ENCODE measurements at places on chromosomes 6 and 20.
A peak's percentile ranks its signal among the peaks of the same experiment; 100 is the strongest.

DNA sequence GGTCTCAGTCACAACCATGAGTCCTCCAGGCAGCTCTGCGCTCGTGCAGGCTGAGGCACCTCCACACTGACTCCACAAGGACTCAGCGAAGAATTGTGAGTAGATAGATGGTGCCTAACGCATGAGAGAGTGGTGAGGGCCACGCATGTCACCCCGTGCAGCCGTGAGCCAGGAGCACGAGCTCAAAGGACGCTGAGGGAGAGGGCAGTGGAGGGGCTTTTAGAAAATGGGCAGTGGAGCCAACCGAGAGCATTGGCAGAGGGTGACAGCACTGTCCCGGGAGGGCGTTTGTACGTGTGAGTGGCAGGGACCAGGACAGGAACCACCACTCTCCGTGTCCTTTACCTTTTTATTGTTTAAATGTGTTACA is 105.6 kb downstream of the PSMB1 start:
- no peak for DNase-seq

- DNase-seq: no peak
Measured at GRCh38 chr20:62240020-62240685, 1.8 kb downstream of the OSBPL2 start.

DNA sequence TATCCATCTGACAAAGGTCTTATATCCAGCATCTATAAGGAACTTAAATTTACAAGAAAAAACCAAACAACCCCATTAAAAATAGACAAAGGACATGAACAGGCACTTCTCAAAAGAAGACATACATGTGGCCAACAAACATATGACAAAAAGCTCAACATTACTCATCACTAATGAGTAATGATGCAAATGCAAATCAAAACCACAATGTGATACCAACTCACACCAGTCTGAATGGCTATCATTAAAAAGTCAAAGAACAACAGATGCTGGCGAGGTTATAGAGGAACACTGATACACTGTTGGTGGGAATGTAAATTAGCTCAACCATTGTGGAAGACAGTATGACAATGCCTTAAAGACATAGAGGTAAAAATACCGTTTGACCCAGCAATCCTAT is 13.9 kb downstream of the MACROD2 start:
- DNase-seq: no peak

GRCh38 chr6:53466257-53466656 is 78.6 kb downstream of the GCLC start:
- no peak for DNase-seq

DNA sequence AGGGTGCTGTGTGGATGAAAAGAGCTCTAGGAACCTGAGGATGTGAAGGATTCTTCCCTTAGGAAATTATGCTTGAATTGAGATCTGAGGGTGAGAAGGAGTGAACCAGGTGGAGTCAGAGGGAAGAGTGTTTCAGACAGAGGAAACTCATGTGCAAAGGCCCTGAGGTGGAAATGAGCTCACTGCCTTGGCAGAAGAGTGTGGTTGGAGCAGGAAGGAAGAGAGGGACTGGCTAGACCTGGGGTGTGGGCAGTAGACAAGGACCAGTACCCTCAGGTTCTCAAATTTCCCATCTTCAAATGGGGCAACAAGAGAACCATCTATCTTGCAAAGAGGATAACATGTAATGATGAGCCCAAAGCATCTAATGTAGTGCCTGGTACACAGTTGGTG is 24.0 kb upstream of the GTSF1L start:
- no peak for DNase-seq

GRCh38 chr6:142378138-142378875 is 76.5 kb downstream of the ADGRG6 start:
- peak; percentile 88 for DNase-seq

DNA sequence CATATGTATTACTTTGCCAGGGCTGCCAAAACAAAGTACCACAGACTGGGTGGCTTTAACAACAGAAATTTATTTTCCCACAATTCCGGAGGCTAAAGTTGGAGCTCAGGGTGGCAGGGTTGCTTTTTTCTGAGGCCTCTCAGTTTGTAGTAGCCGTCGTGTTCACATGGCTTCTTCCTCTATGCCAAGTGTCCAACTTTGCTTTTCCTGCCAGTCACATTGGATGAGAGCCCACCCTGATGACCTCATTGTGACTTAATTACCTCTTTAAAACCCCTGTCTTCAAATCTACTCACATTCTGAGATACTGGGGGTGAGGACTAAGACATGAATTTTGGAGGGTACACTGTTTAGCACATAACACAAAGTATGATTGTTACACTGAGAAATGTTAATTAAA is 9.9 kb upstream of the ECT2L start:
- DNase-seq: no peak

DNA sequence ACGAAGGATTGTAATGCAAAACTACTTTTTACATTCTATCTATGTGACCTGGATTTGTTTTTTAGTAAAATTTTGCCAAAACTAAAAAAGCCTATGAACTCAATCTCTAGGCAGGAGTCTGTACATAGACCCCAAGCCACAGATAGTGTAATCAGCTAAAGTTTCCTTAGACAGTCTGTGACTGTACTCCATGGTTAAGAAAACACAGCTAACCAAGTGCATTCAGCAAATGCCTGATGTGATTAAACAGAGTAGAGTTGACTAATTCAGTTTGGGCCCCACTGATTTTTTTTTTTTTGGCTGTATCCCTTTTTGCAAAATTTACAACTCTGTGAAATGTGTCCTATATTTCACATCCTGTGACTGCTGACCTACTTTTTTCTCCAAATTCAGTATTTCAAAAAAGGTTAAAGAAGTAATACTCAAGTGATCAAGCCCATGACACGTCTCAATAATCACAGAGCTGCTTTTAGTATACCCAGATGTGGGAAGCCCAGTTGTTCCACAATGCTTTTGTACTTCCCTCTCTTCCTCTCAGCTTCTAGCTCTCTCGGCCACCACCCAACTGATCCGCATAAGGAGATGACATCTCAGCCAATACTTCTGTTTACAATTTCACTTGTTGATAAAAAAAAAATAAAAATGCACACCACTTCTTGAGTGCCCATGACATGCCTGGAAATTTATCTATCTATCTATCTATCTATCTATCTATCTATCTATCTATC is 108.8 kb upstream of the TBX18 start:
- DNase-seq: no peak

DNA sequence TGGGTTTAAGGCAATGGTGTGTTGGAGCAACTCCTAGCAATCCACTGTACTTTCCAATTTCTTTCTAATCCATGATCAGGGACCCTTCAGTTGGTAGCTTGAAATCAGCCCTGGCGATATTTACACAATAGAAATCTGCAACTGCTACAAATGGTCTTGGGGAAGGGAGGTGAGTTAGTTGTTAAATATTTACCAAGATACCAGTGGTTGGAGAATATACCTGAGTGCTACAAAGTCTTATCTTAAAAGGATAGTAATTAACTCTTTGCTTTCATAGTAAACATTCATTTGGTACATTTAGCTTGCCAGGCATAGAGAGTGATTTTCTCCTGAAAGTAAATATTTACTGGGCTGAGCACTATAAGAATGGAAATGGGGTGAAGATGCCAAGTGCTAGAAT is 568.2 kb downstream of the BCKDHB start:
- DNase-seq: no peak

- DNase-seq: no peak
Measured at GRCh38 chr6:125259354-125259736, 42.4 kb downstream of the HDDC2 start.

- no peak for DNase-seq
Measured at GRCh38 chr6:48099713-48100587, 11.0 kb downstream of the PTCHD4 start.

DNA sequence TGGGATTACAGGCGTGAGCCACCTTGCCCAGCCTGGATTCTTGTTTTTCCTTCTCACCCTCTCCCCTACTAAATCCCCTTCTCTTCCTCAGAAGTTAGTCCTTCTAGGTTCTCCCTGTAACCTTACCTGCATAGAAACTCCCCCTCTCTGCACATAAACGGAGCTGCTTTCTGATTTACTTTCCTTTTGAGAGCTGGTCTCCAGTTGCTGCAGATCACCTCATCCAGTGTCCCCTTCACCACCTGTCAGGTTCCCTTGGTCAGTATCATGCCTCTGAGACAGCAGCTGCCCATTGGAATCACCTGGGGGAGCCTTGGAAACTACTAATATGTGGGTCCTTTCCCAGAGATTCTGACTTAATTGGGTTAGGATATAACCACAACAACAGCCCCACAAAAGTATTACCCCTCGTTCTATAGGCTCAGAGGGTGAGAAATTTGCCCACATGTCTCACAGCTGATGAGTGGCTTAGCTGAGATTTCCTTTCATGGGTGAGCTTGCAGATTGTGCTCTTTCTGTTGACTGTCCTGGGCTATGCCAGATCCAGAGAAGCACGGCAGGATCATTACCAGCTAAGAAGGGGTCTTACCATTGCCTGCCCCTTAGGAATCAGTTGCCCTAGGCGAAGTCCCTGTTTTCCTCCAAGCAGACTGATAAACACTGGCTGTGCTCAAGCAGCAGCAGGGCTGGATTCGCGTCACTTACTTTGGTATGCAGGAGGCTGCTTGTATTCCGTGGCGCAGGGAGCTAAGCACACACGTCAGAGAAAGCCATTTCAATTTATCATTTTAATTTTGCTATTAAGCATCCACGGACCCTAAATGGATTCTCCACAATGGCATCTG is 51.3 kb downstream of the AKAP12 start:
- DNase-seq: peak; percentile 40

DNA sequence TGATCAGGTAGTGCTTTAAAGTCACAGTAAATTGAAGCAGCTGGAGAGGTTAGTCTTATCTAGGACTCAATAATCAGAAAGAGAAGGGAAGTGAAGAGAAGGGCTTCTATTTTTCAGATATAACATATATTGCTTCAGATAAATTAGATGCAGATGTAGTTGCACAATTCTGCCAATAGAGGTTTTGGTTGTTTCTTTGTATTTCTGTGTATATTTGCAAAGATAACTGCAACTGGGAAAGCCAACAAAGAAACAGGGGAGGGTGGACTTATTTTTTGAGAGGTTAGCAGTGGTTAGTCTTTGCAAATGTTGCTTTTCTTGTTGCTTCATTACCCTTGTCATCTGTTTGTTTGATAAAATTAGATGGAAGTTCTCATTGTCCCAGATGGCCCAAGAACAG is 106.6 kb downstream of the ADGRG6 start:
- DNase-seq: peak; percentile 37

- no peak for DNase-seq
Measured at GRCh38 chr20:695165-695866, 19.7 kb upstream of the SCRT2 start.

DNA sequence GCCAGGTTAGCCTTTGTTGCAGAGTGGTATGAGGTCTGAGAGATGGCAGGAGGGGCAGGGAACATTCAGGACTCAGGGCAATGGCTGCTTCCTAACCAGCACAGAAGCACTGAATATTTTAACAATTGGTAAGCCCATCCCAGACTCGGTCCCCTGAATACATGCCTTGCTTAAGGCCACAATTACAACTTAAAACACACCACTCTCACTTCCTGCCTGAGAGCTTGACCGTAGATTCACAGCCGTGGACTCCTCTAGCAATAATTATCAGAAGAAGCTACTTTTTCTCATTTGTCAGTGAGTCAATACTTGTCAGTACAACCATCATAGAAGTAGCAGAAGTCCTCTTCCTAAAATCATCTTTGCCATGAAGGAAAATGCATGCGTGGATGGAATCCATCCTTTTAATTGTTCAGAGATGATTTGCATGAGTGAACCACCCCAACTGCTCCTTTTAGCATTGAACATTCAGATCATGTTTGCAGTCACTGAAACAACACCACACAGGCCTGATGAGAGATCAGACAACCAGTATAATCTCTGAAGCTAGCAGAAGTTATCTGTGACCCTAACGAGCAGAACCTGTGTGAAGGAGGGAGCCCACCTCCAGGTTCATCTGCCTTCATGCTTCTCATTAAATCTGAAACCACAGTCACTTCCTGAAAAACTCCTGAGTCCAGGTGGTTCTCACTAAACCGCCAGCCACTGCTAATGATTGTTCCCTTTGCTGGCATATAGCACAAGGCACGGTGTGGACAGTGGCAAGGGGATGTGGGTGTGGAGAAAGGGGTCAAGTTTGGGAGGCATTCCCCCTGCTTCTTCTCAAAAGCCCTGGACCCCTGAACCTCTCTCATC is 333.9 kb upstream of the CNR1 start:
- no peak for DNase-seq

GRCh38 chr6:1913577-1913976 is 303.9 kb downstream of the FOXC1 start:
- no peak for DNase-seq

- no peak for DNase-seq
Measured at GRCh38 chr20:49712996-49713752, 504 bp downstream of the B4GALT5 start.

- DNase-seq: no peak
Measured at GRCh38 chr6:48315051-48315719, 204.2 kb upstream of the PTCHD4 start.

- no peak for DNase-seq
Measured at GRCh38 chr6:168599118-168599494, 158.1 kb downstream of the SMOC2 start.

GRCh38 chr20:38805958-38806854 is 709 bp downstream of the PPP1R16B start:
- DNase-seq: no peak

DNA sequence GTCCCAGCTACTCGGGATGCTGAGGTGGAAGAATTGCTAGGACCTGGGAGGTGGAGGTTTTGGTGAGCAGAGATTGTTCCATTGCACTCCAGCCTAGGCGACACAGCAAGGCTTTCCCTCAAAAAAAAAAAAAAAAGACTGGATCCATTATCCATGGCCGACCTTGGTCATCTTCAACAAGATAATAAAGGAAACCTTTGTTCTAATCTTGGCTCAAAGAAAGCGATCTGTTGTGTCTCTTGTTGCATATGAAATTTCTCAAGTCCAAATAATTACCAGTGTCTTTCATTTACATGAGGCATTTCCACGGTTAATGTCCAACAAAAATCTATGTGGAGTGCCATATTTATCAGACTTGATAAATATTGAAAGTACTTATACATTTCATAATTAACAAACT is 23.7 kb upstream of the KIF16B start:
- DNase-seq: no peak

DNA sequence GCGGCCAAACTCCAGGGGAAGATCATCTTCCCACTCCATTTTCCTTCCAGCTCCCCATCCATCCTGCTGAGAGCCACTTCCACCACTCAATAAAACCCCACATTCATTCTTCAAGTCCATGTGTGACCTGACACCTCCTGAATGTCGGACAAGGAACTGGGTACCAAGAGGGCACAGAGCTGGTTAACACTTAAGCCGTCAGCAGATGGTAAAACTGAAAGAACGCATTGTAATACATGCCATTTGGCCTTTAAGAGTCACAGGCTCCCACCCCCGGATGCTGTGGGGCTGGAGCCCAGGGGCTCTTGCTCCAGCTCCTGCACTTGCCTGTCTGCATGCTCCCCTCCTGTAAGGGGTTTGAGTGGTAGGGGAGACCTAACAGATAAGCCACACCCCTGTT is 753.9 kb downstream of the COL12A1 start:
- no peak for DNase-seq

DNA sequence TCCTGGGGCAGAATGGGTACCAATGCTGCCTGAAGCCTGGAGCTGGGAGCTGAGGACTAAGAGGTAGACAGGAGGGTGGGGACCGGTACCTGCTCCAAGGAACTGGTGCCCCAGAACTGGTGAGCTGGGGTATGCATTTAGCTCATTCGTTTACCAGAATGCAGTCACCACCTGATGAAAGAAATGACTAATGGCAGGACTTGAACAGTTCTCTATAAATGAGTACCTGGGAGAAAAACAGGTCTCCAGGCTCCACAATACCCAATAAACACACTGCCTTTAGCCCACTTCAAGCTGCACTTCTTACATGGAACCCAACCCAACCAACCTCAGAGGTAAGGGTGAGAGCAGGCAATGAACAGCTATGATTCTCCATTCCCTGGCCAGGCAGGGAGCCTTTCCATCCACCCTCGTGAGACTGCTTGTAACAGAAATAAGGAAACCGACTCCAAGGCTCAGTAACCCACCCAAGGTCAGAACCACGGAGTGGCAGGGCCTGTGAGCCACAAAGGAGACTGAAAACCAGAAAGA is 15.4 kb downstream of the FKBP1A start:
- DNase-seq: no peak
